Urinary bladder (tissue), 4 donors: ENCODE measurements at places on chromosomes 6 and 20. TPM values are rescaled to one million over a fixed set of nuclear protein-coding genes. Genes with fewer than 3 reads are reported as not detected.
A peak's percentile ranks its signal among the peaks of the same experiment; 100 is the strongest.

DNA sequence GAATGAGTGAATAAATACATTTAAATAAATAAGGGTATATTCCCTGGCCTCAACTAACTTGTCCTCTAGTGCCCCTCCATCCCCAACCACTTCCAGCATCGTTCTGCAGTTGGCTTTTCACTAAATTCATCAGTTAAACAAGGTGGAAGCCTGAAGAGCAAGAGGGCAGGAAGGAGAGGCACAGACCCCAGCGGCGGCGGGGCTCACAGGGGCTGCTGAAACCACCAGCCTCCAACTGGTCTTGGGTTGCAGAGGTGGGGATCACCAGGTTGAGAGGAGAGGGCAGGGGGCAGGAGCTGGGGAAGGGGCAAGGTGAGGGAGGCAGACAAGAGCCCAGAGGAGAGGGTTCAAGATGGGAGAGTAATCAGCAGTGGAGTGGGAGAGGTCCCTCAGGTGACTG lies 27.1 kb downstream of the KCNK5 start:
- DNase-seq, result no peak

GRCh38 chr6:47292944-47293343 lies 16.8 kb downstream of the TNFRSF21 start:
- DNase-seq, result no peak

The NOX3 gene
- total RNA-seq, result not detected

DNA sequence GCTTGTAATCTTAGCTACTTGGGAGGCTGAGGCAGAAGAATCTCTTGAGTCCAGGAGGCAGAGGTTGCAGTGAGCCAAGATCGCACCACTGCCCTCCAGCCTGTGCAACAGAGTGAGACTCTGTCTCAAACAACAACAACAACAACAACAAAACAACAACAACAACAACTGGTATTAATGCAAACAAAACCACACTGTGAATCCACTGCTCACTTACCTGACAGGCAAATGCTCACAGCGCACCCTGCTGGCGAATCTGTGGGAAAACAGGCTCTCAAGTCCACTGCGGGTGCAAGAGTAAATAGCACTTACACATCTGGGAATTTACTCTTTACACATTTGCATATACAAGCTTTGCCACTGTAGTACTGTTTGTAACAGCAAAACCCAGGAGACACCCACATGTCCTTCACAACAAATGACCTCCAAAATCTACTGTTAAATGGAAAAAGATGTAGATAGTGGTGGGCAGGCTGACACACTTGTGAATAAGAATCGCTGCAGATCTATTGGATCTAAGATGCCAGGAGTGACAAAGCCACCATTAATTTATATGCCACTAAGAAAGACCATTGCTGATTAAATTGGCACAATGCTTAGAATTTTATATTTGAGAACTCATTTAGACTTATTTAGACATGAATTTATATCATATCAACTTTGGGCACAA lies 29.3 kb downstream of the NSFL1C start:
- peak; percentile 14 for DNase-seq
